ENCODE measurements at places on chromosomes 16 and 17.

DNA sequence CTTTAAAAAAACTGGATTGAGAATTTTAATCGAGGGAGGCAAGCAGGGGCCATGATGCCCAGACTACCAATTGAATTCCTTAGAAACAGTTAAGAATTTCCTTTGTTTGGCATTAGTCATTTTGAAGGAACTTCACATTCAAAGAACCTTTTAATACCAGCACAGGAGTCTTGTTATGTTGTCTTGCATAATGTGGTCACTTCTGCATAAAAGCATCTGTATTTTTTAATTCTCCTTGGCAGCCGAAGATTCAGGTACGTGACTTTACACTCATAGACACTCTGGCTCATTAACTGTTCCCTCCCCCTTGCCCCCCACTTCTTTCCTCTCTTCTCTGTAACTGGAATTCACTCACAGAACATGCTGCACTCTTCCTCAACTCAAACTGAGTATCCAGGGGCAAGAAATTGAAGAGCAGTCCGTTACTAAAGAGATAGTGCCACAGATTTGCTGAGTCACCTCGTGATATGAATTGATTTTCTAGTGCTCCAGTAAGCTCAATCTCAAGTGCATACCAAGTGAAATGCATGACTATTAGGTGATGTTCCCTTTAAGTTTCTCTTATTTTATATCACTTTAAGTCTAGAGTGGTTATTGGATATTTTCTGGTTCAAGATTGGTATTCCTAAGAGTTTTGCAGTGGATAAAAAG is 572.2 kb upstream of the SOX9 start:
- DNase-seq = no peak

GRCh38 chr17:32927724-32928585 is at the start of gene TMEM98:
TMEM98 (plus strand) TSS chr17:32928153; CDS start chr17:32931529, 3,376 bp downstream.
- DNase-seq = no peak

DNA sequence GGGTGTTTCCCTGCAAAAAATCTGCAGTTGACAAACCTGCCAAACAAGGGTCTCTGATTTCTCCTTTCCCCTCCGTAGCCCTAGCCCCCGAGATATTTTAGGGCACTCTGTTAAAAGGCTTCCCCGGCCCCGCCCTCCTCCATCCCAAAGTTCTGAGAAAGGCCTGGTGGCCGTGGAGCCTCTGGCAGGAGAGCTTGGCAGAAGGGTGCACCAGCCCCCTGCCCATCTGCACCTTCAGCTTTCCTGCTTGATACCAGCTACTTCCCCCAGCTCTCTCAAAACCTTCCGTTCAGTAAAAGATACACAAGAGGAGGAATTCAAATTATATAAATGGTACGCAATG is 711 bp upstream of the CANT1 start:
- no peak for DNase-seq

DNA sequence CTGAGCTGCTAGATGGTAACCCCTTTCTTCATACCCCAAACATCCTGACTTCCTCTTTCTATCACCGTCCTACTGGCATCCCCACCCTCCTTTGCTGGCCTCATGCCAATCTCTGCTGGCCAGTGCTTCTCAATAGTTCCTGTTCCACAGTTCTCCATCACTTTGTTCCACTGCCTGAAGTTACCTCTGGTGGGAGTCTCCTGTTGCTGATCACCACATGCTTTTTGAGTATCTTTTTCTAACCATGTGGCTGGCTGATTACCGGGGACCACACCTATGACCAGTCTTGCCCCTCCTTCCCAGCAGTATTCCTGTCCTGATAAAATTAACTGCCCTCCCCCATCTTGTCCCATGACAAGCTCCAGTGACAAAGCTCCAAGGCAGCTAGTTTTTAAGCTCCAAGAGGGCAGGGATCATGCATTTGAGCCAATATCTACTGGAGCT is 380.4 kb upstream of the CCL2 start:
- no peak for DNase-seq

GRCh38 chr17:13843862-13844635 is 225.3 kb upstream of the COX10 start:
- DNase-seq = no peak
